ENCODE measurements at places on chromosomes 3 and 15. TPM values are rescaled to one million over a fixed set of nuclear protein-coding genes. Genes with fewer than 3 reads are reported as not detected.
A peak's percentile ranks its signal among the peaks of the same experiment; 100 is the strongest.

DNA sequence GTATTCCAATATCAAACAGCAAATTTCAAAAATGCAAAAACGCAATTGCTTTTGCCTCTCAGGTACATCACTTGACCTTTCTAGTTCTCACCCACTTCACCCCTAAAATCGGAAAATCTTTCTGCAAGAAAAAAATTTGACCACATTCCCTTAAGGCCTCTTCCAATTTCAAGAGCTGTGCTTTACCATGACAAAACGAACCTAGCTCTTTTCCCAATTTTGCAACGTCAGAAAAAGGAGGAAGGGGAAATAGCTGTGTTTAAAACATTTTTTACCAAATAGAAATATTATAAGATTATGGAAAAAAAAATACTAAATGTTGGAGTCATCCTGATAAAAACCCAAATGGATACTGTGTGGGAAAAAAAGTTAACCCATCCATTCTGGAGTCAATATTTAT, 1.1 kb upstream of the NR2C2 start:
- DNase-seq, result no peak

DNA sequence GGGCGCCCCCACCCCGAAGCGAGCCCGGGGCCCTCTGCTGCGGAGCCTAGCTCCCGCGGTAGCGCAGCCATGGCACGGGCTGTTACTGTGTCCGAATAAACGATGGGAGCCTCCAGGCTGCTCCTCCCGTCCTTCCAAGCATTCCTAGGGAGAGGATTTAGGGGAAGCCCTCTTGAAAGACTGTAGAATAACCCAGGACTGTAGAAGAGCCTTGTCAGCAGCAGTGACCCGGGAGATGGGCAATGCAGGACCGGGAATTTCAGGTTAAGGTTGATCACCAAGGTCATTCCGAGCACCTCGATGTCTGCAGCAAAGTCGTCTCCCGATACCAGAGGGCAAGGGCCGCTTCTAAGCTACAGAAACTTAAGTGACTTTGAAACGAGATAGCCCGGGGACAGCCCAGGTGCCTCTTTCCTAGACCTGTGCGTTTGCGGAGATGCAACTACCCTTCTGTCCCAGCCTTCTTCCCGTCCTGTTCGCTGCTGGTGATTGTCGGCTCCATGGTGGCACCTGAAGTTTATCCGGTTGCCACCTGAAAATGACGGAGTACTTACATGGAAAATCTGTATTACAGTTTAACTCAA, 753 bp upstream of the MYO5A start:
- DNase-seq, result peak; percentile 81

DNA sequence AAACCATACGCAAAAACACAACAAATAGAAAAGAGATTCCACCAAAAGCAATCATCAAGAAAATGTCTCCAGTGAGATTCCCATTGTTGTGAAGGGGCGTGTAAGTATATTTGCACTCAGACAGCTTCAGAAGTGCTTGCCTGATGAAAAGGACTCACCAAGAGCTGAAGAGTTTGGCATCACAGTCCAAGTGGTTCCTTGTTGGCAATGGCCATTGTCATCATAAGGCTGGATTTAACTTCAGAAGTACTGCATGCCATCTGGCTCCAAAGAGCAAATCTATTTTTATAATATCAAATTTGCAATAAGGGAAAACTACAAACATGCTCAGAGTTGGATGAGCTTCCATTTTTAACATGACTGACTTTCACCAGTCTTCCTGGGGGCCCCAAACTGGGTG, 505.3 kb upstream of the NR2F2 start:
- no peak for DNase-seq

- no peak for DNase-seq
These were observed 508.5 kb downstream of the GABRG3 start for GRCh38 chr15:27479296-27480140.

KY gene
- total RNA-seq, result not detected

DNA sequence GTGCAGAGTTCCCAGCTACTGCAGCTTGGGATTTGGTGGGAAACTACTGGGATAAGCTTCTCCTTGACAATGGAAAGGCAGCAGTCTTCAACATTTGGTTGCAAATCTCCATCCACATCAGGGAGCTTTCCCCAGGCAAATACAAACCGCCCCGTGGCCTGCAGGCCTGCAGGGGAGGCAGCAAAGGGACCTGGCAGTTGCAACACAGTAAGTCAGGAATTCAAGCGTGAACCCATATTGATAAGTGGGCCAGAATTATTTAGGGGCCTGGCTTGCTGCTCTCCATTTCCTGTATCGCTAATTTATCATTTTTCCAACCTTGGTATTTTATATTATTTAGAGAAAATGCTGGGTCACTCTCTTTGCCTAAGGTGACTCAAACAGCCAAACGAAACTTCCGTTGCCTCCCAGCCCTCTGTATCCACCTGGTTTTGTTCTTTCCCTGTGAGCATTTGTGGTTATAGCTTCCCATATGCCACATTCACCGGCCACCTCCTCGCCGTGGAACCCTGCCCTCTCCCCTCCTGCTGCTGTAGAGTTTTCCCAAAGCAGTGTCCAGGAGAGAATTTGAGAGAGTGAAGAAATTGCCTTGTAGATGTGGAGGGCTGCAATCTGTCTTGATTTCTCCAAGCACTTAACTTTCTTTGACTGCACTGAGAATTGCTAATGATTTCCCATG, 34.8 kb downstream of the B3GALNT1 start:
- DNase-seq, result no peak

GRCh38 chr15:37764733-37765191, 169.7 kb upstream of the TMCO5A start:
- no peak for DNase-seq

CDCP1 gene
- 23.3 TPM for total RNA-seq

- DNase-seq, result no peak
These were observed 34.3 kb upstream of the RAD51 start for GRCh38 chr15:40660686-40661085.

ZPLD1 gene
- total RNA-seq, result not detected

CPEB1 gene
- 4.0 TPM for total RNA-seq

DNA sequence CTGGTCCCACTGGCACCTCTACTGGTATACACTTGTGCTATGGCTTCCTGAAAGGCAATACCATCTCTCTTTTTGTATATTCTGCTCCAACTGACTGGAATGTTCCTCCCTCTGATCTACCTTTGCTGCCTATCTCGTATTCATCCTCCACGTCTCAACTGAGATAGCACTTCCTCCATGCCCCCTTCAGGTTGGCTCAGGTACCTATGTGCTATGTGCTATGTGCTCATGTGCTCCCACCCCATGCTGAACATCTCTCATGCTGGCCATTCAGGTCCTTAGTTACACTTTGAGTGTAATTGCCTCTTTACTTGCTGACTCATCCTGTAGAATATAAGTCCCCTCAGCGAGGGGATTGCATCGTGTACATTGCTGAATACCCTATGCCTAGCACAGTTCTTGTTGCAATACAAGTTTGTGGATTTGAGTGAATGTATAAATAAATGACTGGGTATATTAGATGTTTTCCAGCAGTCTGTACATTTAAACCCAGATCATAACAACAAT, 156.9 kb downstream of the SOX2 start:
- no peak for DNase-seq

- no peak for DNase-seq
These were observed 108.8 kb downstream of the EFHB start for GRCh38 chr3:19825193-19825592.

GRCh38 chr3:86029590-86029989, 961.4 kb downstream of the VGLL3 start:
- no peak for DNase-seq

- no peak for DNase-seq
These were observed 4.4 kb upstream of the ENTPD3 start for GRCh38 chr3:40382617-40382979.

DGKG gene
- total RNA-seq, result not detected

GRCh38 chr3:105613120-105613519, 246.4 kb downstream of the ALCAM start:
- DNase-seq, result no peak

- DNase-seq, result no peak
These were observed 889.0 kb upstream of the CFAP20DC start for GRCh38 chr3:59938828-59939227.

PDE12 gene
- total RNA-seq, result 12.1 TPM

DNA sequence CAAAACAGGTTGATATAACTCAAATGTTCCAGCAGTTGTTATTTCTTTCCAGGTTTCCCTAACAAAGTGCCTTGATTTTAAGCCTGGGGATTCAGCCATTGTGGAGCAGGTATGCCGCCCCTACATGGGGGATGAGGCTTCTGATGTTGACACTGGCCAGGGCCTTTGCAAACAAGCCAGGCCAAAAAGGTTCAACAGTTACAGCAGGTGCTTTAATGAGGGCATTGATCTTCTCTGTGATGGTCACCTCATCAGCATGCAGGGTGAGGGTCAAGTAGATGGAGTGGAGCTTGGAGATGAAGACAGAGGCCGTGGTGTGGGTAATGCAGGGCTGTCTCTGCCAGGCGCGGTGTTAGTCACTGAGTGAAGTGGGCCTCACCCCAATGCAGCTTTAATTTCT, 22.6 kb upstream of the EHHADH start:
- DNase-seq, result no peak

DNA sequence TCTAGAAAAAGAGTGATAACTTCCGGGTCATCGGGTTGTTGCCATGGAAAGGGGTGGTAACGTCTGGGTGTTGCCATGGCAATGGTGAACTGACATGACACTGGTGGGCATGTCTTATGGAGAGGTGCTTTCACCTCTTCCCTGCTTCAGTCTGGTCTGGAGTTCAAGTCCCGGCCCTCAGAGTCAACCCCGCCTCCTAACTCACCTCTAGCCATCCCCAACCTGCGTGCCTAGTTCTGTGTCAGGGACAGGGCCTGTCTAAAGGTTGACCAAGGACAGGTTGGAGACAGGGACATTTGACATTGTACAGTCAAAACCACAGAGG, 96.0 kb downstream of the LSM3 start:
- no peak for DNase-seq

ACOX2 gene
- 3.1 TPM for total RNA-seq

LIPC gene
- not detected for total RNA-seq

SLC22A14 gene
- not detected for total RNA-seq

LCMT2 gene
- 9.3 TPM for total RNA-seq

DNA sequence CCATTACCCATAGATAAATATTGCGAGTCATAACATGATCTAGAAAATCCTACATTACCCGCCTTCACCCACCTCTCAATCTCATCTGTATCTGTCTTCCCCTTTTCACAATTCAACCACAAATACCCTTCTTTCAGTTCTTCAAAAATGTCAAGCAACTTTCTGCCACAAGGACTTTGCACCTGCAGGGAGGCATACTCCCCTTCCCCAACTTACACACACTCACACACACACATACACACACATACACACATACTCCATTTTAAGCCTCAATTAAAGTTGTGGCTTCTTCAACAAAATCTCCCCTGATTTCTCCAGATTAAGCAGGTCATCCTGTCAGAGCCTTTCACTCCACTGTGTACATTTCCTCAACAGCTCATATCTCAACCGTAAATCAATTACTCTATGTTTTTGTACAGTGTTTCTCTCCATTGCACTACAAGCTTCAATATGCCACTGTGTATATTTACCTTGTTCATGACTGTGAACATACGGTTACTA, 33.1 kb upstream of the CCDC50 start:
- DNase-seq, result no peak

DNA sequence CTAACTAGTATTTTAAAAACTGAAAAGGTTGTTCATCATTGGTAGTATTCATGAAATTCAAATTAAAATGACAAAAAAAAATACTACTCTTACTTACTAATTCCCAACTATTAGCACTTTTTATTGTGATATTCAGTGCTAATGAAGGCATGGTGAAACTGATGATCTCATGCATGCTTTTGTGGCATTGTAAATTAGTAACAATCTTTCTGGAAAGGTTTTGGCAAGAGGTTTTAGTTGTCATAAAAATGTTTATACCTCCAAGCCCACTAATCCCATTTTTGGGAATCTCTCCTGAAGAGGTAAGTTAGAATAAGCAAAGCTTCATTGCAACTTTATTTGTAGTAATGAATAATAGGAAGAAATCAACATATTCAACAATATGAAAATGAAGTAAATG, 53.0 kb downstream of the LYSMD4 start:
- DNase-seq, result no peak

NKTR gene
- 62.2 TPM for total RNA-seq

SNX22 gene
- total RNA-seq, result 5.1 TPM

PXK gene
- total RNA-seq, result 6.2 TPM

- no peak for DNase-seq
These were observed 215.0 kb upstream of the CDIN1 start for GRCh38 chr15:36364377-36364776.

TLR9 gene
- not detected for total RNA-seq

C3orf49 gene
- not detected for total RNA-seq

DNA sequence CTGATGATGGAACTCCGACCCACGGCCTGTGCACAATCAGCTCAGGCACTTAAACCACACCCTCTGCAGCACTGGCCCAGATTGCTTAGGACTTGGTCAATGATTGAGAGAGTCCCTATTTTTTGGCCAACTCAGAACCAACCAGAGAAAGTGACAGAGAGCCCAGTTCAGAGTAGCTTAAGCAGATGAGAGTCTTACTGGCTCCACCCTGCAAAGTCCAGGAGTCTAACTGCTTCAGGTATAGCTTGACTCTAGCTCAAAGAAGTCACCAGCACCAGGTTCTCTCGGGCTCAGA, 20.1 kb downstream of the SLC6A20 start:
- DNase-seq, result no peak

- no peak for DNase-seq
These were observed 556.1 kb downstream of the PLOD2 start for GRCh38 chr3:145604851-145605250.

DNA sequence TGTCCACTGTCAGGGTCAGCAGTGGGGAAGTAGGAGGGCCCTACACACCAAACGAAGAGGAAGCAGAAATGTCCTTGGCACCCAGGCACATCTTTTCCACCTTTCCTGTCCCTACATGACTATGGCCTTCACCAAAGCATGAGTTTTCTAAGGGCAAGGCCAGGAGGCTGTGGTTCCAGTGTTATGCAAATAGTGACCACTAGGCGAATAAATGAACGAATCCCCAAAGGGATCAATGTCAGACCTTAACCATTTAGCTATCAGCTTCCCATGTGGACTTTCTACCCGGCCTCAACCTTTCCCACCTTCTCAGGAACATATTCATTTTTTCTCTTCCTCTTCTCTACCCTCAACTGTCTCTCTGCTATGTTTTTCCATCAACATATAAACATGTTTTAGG, 63.1 kb downstream of the NTRK3 start:
- DNase-seq, result no peak

TEX264 gene
- 11.9 TPM for total RNA-seq

- DNase-seq, result no peak
These were observed 218.8 kb downstream of the OSBPL10 start for GRCh38 chr3:31762097-31762764.

- no peak for DNase-seq
These were observed 137.1 kb upstream of the TMC3 start for GRCh38 chr15:81511138-81511537.

RAMAC gene
- total RNA-seq, result 33.5 TPM

Data from H1 (cell line).